ENCODE measurements at places on chromosomes 2 and 18.

GRCh38 chr2:16000642-16001041 is 60.3 kb downstream of the MYCN start:
- DNase-seq: no peak

DNA sequence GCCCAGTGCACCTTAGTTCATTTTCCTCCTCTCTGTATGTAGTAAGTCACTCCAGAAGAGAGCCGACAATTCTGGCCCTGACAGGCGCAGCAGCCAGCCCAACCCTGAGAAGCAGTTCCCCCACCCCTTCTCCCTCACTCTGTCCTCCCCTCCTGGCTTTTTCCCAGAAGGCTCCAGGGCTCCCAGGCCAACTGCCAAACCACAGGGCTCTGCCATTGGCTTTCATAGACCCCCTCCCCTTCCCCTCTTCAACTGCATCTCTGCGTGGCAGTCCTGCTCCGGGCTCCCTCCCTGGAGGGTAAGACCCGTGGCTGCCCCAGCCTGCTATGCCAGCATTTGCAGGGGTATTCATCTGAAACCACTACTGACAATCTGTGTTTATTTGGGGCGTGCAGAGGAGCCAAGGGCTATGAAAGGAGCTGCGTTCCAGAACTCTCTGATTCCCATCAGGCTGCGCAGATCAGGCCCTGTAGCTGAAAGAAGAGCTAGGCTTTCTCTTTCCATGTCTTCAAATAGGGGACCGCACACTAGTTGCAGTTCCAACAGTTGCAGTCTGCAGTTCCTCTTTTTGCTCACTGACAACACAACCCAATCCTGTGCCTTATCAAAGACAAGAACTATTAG is 388.6 kb upstream of the TNP1 start:
- DNase-seq: no peak

GRCh38 chr2:180722551-180723239 is 257.7 kb upstream of the UBE2E3 start:
- no peak for DNase-seq

GRCh38 chr2:157476953-157477709 is 33.2 kb upstream of the CYTIP start:
- no peak for DNase-seq

DNA sequence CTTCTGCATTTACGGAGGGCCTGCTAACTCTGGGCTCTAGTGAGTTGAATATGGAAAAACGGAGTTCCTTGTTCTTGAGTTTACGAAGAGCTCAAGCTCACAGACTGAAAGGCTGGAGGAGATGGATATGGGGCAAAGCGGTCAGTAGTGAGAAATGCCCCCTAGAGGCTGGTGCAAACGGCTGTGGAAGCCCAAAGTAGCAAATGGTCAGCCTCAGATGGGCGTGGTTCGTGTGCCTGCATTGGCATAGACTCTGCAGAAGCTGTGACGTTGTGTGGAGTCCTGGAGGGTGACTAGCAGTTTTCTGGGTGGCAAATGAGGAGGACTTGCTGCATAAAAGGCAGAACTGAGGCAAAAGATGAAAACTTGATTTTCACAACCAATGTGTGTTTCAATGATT is 93.6 kb upstream of the TWIST2 start:
- DNase-seq: no peak

GRCh38 chr2:164692114-164692513 is 70.8 kb upstream of the GRB14 start:
- no peak for DNase-seq

DNA sequence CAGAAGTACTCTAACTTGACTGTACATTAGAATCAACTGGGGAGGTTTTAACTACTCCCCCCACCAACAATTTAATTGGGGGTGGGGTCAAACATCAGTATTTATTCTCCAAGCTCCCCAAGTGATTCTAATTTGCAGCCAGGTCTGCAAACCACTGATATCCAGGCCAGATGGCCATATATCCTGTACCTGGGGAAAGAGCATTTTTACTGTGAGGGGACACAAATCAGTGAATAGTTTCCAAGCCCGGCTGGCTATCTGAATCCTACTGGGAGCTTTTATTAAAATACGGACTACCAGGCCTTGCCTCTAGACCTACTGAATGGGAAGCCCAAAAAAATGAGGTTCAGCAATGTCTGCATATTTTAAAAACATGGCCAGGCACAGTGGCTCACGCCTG is 88.5 kb downstream of the TCF4 start:
- DNase-seq: no peak

GRCh38 chr18:79545736-79546171 is 133.8 kb upstream of the CTDP1 start:
- DNase-seq: no peak

DNA sequence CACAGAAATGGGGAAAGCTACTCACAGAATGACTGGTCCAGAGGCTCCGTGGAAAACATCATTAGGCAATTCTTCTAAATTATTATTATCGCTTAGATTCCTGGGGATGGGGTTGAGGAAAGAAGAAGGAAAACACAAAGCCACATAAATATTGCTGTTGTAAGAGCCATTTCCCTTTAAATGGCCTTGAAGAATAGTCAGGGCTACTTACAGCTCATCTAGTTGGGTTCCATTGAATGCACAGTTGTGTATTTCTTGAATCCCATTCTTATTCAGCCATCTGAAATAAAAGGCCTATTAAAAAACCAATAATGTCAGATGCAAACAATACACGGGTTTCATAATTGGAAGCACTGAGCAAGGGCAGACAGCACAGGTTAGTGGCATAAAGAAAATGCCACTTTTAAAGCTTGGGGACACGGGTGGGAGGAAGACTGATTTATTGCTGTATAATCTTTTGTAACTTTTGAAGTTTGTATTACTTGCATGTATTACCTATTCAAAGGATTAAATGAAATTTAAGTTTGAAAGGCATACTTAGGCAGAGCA is 171.4 kb downstream of the FSHR start:
- no peak for DNase-seq

GRCh38 chr18:51168026-51168742 is 29.3 kb downstream of the MEX3C start:
- no peak for DNase-seq

DNA sequence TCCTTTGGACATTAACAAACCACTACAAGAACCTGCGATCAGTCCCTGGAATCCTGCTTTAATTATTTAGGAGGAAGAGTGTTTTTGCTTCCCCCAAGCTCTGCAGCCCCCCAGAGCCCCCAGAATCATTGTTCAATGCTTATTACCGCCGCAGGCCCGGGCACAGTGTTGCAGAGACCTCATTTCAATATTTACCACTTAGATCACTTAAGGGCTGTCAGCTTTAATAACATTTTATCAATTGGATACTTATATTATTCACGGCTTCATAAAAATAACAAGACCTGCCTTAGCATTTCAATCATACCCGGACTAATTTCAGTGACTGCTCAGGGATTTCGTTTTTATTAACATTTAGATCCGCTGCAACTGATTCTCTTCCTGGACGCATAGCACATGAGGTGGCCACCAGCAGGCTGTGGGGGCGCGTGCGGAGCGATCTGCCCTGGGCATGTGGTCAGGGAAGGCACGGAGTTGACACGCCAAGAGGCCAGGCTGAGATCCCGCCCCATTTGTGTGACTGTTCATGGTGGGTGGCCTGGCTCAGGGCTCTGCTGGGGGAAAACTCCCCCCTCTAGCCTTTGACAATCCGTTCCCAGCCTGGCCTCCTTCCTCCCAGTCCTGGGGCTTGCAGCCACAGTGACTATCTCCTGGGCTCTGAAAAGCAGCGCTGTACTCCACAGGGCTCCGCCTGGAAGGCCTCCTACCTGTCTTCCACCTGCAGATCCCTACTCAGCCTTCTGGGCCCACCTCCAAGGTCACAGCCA is 267.6 kb downstream of the SRBD1 start:
- DNase-seq: no peak

DNA sequence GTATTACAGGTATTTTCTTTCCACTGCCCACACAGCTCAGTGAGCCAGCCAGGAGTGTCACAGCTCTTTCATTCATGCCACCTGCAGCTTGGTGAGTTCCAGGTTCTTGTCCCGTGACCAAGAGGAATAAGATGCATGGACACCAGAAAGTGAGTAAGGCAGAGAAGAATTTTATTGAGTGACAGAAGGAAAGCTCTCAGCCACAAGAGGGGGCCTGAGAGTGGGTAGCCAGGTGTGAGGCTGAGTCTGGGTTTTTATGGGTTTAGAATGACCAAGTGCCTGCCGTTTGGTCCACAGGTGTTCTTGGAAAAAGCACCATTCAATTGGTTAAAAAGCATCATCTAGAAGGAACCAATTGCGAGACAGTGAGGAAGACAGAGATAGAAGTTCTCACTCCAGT is 1097.1 kb upstream of the SLC39A10 start:
- DNase-seq: no peak

DNA sequence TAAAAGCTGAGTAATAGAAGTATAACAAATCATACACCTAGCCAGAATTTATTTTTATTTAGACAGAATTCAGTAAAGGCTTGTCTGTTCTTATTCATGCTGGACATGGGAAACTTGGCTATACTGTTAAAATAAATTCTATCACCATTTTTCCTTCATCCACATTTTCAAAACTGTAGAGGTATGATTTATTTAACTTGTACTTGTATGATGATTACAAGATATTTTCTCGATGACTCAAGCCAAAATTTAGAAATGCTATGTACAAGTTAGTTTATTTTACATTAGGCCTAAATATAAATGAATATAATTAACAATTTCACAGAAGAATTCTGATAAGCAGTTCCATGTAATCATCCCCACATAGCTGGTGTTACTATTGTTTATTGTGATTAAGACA is 194.8 kb upstream of the DOK6 start:
- DNase-seq: no peak

DNA sequence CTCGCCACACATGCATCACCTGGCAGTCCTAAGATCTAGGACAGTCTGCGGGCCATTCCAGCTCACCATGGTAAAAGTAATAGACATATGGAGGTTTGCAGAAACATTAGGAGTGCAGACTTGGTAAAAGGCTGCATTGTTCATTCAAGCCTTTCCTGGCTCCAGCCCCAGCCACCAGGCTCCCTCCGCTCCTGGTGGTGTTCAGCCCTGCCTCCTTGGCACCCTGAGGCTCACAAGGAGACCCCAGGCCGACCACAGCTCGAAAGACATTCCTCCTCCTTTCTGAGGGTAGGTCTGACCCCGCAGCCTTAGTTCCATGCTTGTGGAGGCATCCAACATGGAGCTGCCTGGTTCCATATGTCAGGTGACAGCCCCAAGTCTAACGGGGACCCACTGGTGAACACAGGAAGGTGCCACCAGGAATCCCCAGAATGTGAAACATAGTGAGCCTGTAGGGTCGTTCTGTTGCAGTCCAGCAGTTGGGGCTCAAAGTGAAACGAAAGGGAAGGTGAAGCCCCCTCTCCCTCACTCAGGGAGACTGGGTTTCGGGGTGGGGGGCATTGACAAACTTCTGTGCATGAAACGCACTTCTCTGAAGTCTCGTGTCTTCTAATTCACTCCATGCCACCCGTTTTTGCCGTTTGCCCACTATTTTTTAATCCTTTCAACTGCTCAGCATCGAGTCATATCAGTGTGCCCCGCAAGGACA is 5.0 kb upstream of the SP100 start:
- no peak for DNase-seq

GRCh38 chr18:63299837-63300745 is 19.5 kb downstream of the BCL2 start:
- no peak for DNase-seq

DNA sequence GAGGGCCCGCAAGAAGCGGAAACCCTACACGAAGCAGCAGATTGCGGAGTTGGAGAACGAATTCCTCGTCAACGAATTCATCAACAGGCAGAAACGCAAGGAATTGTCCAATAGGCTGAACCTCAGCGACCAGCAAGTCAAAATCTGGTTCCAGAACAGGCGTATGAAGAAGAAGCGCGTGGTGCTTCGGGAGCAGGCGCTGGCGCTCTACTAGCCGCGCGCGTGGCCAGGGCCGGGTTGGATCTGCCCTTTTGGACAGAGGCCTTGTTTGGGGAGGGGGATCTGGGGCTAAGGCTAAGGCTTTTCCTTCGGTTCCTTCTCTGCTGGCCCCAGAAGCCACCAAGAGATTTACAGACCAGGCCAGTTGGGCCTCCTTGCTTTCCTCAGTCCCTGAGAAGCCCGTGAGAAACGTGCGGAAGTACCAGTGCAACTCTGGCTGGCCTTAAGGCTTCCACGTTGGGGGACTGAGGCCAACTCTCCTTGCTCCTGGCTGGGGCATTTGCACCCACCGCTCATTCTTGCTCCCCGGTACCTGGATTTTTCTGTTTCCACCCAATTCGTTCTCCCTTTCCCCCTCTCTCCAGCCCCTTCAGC is 1.0 kb downstream of the HOXD12 start:
- DNase-seq: no peak

- DNase-seq: no peak
These were observed 14.2 kb upstream of the HK2 start for GRCh38 chr2:74819702-74820101.

DNA sequence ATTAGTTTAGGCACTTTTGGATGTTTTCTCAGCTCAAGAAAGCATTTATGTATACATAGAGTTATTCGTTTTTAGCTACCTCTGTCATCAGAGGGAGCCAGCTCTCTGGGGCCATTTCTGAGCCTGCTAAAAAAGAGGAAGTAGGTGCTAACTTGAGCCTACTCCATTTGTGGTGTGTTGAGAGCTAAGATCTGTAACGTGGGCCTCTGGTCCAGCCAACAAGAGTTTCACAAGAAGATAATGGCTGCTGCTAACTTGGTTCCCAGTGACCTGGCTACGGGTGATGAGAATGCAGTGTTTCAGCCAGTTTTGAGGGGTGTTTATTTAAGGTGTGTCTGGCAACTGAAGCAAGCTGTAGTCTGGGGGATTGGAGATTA is 182.5 kb downstream of the PRKCE start:
- DNase-seq: no peak

DNA sequence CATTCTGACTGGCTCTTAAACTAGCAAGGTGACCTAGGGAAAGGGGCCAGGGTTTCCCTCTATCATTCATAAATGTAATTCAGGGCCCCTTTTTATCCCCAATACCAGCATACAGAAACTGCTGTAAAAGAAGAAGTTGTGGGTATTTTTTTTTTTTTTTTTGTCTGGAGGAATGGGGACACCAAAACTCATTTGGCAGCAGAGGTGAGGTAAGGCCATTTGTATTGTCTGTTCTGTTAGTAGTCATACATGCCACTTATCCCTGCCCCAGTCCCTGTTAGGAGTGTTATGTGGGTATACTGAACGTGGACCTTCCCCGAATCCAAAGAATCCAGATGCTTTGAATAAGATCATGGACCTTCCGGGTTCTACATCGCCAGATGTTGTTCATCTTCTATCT is 1.7 kb downstream of the SEPTIN2 start:
- DNase-seq: no peak
